ENCODE measurements at places on chromosomes 1 and 21.

DNA sequence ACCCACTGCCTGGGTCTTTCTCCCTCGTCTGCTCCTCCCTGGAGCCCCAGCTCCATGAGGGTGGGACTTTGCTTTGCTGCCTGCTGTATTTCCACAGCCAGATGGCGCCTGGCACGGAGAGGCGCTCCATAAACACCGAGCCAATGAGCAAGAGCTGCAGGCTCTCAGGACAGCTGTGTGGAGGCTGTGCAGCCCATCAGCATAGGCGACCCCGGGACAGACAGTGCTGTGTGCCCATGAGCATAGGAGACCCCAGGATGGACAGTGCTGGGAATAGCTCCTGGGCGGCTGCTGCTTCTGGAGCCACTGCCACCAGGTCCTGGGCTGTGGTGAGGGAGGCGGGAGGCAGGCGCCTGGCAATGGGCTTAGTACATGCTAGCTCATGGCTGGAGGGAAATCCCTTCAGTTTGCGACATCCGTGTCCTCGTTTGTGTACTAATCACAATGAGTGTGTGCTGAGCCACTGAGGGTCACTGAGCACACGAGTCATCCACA lies 29.2 kb downstream of the CEP104 start:
- DNase-seq: no peak

DNA sequence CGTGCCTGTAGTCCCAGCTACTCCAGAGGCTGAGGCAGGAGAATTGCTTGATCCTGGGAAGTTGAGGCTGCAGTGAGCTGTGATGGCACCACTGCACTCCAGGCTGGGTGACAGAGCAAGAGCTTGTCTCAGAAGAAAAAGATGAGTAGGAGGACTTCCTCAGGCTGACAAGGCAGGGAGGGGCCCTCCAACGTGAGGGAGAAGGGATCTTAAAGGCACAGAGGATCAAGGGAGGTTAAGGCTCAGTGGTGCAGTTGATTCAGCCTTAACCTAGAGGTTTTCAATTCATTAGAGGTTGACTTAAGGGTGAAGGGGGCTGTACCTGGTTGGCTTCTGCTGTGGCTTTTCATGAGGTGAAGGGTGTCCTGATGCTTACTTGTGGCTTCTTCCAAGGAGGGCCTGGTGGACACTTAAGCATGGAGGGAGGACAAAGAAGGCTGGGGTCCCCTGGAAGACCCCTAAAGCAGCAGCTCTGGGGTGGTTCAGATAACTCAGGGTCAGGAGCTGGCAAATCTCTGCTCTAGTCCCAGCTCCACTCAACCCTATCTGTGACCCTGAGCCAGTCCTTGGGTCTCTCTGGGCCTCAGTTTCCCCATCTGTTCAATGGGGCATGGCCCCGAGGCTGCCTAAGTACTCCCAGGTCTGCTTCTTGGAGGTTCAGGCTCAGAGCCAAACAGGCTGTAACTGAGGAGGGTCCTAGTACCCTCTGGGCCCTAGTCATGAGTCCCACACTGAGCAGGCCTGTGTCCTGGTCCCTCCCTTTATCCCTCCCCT lies 6.3 kb downstream of the EXTL1 start:
- peak; percentile 45 for DNase-seq

DNA sequence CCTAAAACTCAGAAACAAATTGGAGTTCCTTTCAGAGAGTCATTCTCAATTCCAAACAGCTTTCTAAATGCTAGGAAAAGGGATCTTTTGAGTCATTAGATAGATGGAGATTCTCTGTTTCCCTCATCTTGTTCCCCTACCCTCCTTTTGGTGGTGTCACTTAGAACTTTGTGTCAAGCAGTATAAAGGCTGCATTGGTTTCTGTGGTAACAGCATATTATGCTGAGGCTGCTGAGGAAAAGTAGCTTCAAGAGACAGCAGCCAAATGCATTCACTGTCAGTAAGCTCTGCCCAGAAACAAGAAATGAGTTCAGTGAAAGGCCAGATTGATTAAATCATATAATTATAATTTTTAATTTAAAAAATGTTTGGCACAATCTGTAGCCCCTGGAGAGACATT lies 144.1 kb downstream of the LRRC40 start:
- no peak for DNase-seq

DNA sequence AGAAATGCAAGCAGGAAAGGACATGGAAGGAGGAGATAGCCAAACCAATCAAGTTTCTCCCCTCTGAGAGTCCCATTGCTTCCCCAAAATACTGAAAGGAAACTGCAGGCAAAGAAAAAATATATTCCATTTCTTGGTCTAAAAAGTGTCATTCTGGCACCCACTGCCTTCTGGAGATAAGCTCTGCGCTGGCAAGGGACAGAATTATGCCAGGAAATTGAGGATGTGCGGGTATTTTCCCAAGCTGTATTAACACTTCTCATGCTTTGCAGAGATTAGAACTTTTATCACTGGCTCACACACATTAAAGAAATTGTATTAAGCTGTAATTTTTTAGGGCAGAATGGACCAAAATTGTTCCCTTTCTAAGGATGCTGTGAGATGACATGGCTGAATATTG lies 381.2 kb upstream of the DUSP10 start:
- DNase-seq: no peak

- no peak for DNase-seq
Observed at GRCh38 chr1:45686015-45686287, 382 bp downstream of the GPBP1L1 start.

DNA sequence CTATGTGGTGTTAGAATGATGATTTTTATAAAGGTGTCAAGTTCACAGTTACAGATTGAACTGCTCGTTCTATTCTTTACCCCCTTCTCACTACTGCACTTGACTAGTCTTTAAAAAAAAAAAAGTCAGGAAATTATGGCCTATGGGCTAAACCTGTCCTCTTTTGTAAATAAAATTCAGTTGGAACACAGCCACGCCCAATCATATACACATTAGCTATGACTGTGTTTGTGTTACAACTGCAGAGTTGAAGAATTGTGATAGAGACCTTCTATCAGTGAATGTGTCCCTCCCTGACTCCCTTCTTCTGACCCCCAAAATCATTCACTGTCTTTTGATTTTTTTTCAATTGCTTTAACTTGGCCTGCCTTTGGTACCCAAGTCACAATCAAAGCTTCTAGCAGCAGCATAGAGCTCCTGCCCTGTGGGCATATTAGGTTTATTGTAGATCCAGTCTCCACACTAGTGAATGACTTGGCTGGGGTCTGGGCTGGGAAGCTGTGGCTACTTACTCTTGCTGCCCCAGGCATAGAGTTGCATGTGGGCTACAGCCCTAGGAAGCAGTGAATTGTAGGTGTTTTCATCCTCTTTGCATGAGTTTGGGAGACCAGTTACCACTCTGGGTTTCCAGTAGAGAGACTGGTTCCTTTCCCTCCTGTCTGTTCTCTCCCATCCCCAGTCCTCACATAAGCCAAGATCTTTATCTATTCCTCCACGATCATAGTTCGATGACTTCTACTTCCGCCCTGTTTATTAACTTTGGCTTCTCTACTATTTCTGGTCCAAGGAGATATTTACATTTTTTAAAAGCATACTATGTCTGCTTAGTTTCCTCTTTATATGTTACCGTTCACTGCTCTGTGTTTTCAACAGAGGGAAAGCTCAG lies 249.9 kb downstream of the FMN2 start:
- peak; percentile 37 for DNase-seq

GRCh38 chr1:206685769-206686477 lies 1.2 kb downstream of the MAPKAPK2 start:
- peak; percentile 87 for DNase-seq

GRCh38 chr1:4959216-4959615 lies 304.8 kb downstream of the AJAP1 start:
- DNase-seq: no peak
